CD4-positive, alpha-beta T cell treated with Interleukin-1 beta for 1 hour (primary cell): ENCODE measurements at places on chromosomes 1 and 21.

DNA sequence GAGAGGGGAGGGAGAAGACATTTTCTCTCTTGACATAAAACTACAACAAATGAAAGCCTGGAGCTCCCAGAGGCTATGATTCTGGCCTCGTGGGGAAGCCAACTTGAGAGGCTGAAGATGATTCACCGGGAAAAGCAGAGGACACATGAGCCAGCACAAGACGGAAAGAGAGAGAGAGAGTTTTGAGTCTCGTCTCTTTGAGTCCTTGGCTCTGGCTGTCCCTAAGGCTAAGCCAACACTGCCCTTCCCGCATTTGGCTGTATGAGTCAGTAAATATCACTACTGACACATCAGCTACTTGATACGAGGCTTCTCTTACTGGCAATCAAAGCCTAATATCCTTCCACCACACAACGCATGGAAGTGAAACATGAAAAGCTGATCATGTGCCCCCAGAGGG lies 95.5 kb downstream of the GRIK3 start:
- DNase-seq, result no peak

DNA sequence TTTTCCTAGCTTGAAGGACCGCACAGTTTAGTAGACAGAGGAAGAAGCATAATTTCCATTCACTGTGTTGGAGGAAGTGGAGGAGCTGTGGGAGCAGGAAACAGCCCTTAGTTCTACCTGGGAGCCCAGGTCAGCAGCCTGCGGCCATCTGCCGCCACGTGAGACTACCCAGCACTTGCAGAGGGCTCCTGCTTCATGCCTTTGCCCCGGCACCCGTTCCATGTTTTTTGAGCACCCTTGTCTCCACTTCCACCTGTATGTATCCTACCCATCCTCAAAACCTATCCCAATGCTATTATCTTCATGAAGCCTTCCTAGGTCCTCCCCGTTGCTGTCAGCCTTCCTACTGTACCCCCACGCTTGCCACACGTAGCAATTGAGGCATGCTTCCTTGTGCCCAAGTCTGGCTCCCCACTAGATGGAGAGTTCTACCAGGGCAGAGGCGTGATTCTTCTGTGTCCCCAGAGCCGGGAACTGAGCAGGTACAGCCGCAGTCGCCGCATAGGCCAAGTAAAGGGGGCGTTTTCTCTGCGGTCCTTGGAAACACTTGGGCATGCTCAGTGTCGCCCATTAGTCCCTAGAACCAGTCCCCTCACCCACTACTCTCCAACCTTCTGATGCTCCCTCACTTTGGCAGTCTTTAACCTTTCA lies 1.9 kb downstream of the SLC6A9 start:
- DNase-seq, result no peak

DNA sequence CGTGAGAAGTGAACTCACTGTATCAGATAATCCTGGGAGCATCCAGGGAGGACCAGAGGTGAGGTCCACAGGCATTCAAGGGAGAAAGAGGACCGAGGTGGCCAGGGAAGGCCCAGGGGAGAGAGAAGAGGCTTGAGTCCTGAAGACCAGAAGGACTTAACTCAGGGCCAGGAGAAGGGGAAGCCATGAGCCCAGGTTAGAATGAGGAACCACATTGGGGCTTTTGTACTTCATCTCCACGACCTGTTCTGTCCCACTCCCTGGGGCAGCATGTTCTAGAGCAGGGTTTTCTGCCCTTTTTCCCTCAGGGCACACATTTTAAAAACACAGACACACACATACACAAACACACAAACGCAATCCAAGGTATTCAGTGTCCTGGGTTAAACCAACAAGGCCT lies 8.4 kb downstream of the LGR6 start:
- no peak for DNase-seq

GRCh38 chr1:105399716-105400115 lies 1650.0 kb downstream of the AMY1C start:
- DNase-seq, result no peak

DNA sequence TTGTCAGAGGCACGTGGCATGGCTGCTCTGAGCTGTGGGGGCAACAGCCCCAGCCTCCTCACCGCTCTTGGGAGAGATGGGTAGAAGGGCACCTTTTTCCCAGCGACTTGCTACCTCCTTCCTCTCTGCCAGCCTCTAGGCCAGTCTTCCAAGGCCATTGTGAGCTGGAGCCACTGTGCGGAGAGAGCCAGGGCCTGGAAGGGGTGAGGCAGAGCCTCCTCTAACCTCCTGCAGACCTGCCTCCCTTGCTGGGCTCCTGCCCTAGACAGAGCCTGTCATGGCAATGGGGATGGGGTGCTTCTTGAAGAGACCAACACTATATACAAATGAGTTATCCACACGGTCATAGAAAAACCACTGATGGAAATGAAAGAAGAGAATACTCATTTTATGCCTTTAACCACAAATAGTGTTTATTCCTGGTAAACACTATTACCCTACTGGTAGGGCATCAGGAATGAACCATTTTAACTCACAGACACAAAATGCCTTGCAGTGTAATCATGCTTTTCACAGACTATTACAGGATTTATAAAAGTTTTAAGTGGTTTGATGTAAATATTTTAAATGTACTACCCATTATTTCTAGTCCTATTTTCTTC lies 5.0 kb upstream of the IGFN1 start:
- DNase-seq, result no peak

DNA sequence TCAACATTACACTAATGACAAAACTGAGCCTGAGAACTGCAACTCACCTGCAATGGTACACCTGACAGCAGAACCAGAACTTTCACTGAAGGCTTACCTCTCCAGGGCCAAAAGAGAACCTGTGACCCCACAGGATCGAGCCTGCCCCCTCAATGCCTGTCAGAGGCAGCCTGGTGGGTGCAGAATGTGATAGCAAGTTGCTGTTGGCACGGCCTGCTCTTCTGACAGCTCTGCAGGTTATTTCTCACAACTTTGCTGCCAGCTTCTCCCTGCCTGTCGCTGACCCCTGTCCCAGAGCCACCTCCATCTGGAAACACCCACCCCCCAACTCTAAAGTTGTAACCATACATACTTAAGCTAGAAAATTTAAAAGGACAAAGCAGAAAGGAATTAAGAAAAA lies 35.2 kb downstream of the HIVEP3 start:
- DNase-seq, result no peak
